ENCODE measurements at places on chromosomes 6 and 20. TPM values are rescaled to one million over a fixed set of nuclear protein-coding genes. Genes with fewer than 3 reads are reported as not detected.

The ZHX3 gene
- total RNA-seq: 4.2 TPM

The SPINT3 gene
- not detected for total RNA-seq

The PSMB1 gene
- 245 TPM for total RNA-seq

The VGLL2 gene
- not detected for total RNA-seq

The RGS17 gene
- 7.3 TPM for total RNA-seq

The DNAH8 gene
- not detected for total RNA-seq

The IL17A gene
- total RNA-seq: not detected

The GSTA4 gene
- 8.4 TPM for total RNA-seq

The TENT5A gene
- total RNA-seq: 0.94 TPM
